Stimulated activated CD8-positive, alpha-beta memory T cell treated with anti-CD3 and anti-CD28 coated beads, Interleukin-7, amount 100 ng/mL, for 1 hour (primary cell): ENCODE measurements at places on chromosomes 5 and 9.

GRCh38 chr9:5850724-5851122 lies 17.8 kb upstream of the ERMP1 start:
- no peak for DNase-seq

- DNase-seq = no peak
Measured at GRCh38 chr9:72313507-72313906, 51.5 kb downstream of the ZFAND5 start.

DNA sequence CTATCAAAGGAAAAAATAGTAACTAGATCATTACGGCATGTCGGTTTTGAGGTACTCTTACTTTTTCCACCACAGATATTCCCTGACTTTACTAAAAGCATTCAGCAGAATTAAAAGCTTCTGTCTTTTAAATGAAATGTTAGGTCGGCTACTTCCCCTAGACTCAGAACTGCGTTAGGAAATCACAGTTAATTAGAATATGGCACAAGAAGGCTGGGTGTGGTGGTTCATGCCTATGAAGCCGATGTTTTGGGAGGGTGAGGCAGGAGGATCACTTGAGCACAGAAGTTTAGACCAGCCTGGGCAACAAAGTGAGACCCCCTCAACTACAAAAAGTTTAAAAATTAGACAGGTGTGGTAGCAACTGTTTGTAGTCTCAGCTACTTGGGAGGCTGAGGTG lies 24.4 kb downstream of the CEMIP2 start:
- no peak for DNase-seq

GRCh38 chr5:141040771-141041426 lies 10.3 kb upstream of the PCDHB1 start:
- DNase-seq = peak; percentile 0

DNA sequence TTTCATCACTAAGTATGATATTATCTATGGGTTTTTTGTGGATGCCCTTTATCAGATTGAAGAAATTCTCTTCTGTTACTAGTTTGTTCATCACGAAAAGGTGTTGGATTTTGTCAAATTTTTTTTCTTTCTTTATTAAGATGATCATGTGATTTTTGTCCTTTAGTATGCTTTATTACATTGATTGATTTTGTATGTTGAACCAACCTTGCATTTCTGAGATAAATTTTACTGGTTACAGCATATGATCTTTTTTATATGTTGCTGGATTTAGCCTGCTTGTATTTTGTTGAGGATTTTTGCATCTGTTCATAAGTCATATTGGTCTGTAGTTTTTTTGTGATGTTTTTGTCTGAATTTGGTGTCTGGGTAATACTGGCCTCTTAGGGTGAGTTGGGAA lies 42.8 kb downstream of the RAD23B start:
- no peak for DNase-seq

DNA sequence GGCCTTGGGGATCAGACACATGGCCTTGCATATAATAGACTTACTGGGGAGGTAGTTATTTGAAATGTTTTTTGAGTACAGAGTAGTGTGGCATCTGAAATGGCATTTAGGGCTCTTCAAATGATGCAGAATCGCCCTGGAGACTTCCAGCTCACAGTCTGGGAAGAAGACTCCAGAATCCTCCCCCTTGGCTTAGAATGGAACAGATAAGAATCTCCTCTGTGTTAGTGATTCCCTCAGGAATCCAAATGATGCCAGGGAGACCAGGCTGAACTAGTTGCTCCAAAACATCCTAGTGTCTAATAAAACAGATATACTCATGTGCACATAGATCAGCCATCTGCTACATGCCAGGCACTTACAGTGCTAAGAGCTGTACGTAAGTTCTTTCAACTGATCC lies 38.6 kb upstream of the SMC5 start:
- no peak for DNase-seq

- no peak for DNase-seq
Measured at GRCh38 chr5:16957304-16958196, 21.5 kb upstream of the MYO10 start.

GRCh38 chr5:40834391-40834848 lies 602 bp downstream of the RPL37 start:
- DNase-seq = peak; percentile 16
